ENCODE measurements at places on chromosomes 11 and 22.

DNA sequence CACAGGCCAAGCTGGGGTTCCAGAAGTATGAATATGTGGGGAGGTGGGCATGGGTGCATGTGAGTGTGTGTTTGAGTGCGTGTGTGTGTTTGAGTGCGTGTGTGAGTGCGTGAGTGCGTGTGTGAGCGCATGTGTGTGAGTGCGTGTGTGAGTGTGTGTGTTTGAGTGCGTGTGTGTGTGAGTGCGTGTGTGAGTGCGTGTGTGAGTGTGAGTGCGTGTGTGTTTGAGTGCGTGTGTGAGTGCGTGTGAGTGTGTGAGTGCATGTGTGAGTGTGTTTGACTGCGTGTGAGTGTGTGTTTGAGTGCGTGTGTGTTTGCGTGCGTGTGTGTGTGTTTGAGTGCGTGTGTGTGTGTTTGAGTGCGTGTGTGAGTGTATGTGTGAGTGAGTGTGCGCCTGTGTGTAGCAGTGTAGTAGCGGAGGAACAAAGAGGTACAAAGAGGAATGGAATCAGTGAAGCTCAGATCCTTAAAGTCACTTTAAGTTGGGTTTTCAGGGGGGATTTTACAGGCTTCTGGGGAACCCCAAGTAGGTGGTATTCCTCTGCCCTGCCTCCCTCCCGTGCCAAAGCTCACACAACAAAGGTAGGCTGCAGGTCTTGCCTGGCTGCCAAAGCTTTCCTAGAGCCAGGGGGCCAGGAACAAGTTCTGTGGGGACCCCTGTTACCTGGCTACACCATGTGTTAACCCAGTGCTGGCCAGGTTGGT is 137.1 kb downstream of the KIRREL3 start:
- DNase-seq = no peak

DNA sequence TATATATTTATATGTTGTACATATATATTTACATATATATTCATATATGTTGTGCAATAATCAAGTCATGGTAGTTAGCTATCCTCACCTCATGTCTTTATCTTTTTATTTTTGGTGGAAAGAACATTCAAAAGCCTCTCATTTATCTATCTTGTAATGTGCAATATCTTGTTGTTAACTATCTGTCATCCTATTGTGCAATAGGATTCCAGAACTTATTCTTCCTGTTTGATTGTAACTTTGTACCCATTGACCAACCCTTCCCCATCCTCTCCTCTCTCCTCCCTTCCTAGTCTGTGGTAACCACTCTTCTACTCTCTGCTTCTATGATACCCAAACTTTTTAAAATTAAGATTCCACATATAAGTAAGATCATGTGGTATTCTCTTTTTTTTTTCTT is 115.6 kb upstream of the PDGFD start:
- no peak for DNase-seq

- DNase-seq = no peak
Measured at GRCh38 chr11:130526846-130527245, 78.4 kb downstream of the ADAMTS15 start.

DNA sequence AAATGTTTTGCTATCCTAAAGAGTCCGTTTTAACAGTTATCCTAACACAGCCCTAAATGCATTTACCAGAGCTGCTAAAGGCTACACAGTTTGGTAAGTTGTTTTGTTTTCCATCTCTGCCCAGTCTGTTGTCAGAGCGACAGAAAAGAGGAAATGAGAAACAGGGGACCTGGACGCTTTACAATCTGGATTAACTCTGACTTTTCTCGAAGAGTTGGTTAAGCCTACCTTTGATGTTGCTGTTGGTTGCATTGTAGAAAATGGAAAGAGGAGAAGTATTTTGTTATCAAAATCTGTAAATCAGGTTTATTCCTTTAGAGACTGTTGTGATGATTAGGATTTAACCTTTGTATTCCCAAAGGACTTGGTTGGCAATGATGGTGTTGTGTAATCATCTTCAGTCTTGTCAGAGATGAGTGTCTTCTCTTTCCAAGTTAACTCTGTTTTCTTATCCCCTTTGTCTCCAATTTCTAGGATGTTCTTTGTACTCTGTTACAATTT is 481 bp downstream of the ANGPTL5 start:
- DNase-seq = no peak

DNA sequence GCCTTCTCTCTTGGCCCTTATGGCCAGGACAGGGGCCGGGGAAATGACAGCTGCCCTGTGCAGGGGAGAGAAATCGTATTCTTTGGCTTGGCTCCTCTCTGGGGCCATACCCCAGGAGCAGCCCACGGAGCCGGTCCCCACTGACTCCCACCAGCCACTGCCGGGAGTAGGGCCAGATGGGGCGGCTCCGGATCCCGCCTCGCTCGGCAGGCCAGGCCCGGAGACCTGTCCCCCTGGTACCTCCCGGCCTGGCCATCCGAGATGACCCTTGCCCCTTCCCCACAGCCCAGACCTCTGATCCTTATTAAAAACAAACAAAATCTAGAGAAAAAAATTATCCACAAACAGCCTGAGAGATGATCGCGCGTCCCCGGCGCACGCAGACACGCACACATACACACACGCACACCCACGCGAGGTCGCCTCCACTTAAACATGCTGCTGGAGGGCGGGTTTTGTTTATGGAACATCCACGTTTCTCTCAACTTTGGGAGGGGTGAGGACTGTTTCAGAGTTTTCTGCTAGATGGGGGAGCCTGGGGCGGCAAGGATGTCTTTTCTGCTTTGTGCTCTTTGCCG is 59.1 kb downstream of the IGLL1 start:
- DNase-seq = no peak

DNA sequence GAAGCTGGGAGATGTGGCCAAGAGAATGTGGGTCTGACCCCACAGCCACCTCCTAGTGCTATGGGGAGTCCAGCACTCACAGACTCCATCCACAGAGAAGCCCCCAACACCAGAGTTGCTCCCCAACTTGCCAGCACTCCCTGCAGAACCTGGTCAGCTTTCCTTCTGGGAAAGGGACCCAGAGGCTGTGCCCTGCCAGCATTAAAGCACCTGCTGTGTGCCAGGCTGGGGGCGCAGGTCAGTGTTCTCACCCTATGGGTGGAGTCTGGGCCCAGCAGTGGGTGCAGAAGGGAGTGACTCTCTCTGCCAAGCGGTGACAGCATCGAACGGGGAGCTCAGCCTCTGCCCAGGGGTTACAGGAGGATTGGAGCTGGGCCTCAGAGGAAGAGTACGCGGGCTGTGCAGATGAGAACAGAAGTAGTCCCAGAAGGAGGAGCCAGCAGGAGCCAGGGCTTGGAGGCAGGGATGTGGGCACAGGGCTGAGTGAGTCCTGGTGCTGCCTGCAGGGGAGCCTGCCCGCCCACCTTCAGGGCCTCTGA is 114.4 kb downstream of the MPPED1 start:
- DNase-seq = no peak

GRCh38 chr11:2541881-2542361 is 97.1 kb downstream of the KCNQ1 start:
- no peak for DNase-seq

DNA sequence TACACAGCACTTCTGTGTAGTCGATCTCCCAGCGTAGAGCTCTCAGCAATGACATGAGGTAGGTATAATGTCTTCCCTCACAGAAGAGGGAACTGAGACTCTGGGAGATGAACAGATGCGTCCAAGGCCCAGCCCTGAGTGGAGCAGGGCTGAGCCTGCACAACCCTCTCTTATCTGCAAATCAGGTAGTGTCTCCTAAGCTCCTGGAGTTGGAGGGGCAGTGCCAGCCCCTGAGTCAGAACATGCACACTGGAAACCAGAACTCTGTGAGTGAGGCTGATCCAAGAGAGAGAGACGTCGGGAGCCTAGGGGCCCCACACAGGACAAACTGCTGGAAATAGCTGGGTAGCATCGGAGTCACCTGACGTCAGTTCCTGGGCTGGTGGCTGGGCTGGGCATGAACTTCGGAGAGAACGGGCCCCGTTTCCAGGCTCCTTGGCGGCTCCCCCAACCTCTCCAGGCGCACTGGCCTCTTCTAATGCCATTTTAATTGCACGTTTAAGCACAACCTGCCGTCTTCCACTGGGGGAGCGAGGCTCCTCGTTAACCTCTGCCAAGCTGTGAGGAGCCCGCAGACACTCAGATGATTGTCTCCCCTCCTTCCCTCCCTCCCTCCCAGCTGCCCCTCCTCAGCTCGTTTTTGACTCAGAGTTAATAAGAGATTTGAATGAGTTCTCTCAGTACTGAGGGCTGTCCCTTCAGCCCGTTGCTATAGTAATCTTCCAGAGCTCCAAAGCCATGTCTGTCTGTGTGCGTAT is 191.2 kb upstream of the TBCEL start:
- no peak for DNase-seq

- no peak for DNase-seq
Measured at GRCh38 chr11:133787379-133788141, 57.8 kb downstream of the SPATA19 start.

DNA sequence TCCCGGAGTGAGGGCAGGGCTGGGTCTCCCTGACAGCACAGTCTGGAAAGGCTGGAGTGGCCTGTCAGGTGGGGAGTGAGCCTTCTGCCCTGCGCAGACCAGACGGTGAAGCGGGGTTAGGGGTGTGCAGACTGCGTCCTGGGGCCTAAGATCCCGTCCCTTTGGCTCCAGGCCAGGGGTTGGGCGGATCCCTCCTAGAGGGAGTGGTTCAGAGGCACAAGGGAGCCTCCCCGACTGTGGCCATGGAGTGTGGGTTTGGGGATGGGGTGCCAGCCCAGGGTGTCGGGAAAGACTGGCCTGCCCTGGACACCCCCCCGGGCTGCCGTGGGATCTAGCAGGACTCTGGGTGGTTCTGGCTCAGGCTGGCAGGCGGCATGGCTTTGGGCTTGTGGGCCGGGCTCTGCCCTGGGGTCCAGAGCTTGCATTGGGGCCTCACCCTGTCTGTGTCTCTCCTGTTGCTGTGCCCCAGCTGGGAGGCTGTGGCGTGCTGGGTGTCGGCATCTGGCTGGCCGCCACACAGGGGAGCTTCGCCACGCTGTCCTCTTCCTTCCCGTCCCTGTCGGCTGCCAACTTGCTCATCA is 19.5 kb downstream of the TSPAN4 start:
- DNase-seq = no peak

DNA sequence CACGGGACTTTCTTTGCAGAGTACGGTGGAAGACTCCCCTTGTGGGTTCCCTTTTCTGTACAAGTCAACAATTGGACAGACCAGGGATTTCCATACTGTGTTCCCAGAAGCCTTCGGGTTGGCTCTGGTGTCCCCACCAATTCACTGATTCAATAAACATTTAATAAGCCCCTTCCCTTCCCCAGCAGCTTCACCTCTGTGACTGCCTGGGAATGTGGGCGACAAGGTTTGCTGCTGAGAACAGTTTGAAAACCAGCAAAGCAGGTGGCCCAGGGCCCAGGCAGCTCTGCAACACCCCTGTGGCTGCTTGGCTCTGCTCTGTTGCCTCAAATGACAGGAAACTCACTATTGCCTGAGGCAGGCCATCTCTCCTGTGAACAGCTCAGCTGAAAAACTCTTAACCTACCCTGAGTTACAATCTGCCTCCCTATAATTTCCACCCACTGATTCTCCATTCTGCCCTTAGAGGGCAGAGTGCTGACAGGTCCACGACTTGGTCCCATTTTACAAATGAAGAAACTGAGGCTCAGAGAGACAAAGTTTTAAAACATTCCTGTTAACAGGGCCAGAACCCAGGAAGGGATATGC is 10.4 kb downstream of the ADORA2A start:
- DNase-seq = peak; percentile 53

- DNase-seq = no peak
Measured at GRCh38 chr22:48154169-48154942, 1391.9 kb downstream of the TBC1D22A start.

GRCh38 chr11:67452141-67452952 is at the start of gene GPR152:
TSS of gene GPR152 (minus strand) at chr11:67452729. CDS start at chr11:67452724, 5 bp downstream.
- DNase-seq = no peak

DNA sequence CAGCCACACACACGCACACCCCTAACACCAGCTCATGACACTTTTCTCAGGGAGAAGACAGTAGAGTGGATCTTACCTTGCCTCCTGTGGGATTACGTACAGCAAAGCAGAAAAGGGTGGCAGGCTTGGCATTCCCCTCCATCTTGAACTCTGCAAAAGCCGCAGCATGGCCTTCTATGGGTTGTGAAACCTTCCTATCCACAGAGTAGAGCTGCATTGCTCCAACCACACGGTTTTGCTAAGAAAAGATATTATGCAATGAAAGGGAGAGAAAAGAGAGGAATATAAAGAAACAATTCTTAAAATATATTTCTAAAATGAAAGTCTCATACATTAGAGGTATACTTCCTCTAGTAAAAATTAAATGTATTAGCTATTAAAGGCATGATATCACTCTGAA is 48.8 kb downstream of the CLTCL1 start:
- no peak for DNase-seq

GRCh38 chr11:66293777-66294625 is 2.3 kb downstream of the TMEM151A start:
- DNase-seq = no peak

- DNase-seq = no peak
Measured at GRCh38 chr22:48102581-48102980, 1340.1 kb downstream of the TBC1D22A start.

- DNase-seq = no peak
Measured at GRCh38 chr11:60111793-60112192, 23.3 kb downstream of the MS4A2 start.

- no peak for DNase-seq
Measured at GRCh38 chr22:42500836-42501179, 18.8 kb downstream of the RRP7A start.

DNA sequence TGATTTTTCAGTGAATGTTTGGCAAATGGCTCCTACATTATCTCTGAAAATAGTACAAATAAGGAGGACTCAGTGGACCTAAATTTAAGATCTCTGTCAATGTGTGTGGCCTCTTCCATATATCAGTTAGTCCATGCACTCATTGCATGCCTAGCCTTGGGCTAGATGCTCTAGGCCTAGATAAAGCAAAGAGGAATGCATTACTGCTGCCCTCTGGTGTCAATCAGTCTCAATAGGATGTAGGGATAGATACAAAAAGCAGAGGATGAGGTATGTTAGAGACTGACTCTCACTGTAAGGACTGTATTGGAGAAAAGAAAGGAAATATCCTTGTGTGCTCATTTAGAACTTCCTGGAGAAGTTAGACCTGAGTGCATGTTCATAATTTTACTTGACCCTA is 42.0 kb downstream of the MS4A2 start:
- peak; percentile 15 for DNase-seq

DNA sequence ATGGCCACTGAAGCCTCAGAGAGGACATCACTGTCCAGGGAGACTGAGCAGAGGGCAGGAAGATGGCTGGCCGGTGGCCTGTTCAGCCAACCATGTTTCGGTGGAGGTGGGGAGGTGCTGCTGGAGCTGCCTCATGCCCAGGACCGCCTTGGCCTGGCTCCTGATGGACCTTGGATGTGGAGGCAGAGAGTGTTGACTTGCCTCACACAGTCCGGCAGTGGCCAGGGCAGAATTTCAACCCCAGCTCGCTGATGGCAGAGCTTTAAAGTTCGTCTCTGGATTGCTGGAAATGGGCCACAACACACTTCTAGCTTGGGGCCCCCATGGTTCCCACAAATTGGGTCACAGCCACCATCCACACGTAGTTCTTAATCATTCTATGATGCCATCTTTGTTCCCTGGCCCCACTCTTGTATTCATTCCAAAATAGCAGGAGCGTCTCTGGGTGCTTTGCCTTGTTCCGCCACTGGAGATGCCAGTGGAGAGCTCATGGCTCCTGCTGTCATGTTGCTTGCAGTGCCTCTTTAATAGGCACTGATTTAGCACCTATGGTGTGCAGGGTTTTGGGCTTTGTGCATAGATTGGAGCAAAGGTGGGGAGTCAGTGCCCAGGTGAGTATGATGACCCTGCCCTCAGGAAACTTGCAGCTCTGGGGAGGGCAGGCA is 5.6 kb downstream of the MAPK8IP1 start:
- no peak for DNase-seq

Data from activated CD8-positive, alpha-beta T cell treated with anti-CD3 and anti-CD28 coated beads for 36 hours (primary cell).